ENCODE measurements at places on chromosomes 16 and 17.

DNA sequence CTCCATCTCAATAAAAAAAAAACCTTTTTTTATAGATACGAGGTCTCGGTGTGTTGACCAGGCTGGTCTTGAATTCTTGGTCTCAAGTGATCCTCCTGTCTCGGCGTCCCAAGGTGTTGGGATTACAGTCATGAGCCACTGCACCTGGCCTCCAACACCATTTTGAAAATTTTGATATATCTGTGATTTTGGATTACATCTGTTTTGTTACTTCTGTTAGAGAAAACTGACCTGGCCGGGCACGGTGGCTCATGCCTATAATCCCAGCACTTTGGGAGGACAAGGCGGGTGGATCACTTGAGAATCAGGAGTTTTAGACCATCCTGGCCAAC is 18.6 kb downstream of the RMI2 start:
- no peak for DNase-seq

DNA sequence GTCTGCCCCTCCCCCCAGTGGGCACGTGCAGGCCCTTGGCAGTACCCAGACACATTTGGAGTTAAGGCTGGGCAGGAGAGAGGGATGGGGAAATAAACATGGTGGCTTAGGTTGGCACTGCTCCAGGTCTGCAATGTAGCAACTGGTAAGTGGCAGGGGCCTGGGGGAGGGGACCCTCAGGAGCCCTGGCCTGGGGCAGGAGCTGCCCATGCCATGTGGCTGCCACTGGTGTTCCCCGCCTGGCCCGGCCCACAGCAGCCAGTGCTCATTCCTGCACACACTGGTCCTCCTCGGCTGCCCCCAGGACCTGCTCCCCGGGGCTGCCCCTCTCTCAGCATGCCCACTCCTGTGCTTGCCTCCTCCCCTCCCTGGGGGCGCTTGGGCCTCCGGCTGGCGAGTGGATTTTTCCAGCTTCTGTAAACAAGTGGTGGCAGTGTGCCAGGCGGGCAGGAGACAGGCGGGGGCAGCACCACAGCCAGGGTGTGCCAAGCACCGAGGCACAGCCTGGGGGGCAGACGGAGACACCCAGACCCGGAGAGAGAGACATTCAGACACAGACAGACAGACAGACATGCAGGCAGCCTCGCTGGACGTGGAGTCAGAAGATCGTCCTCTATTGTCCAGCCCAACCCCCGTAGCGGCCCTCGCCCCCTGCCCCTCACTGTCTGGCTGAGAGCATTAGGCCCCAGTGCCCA is 9.4 kb downstream of the THRA start:
- DNase-seq: no peak

- no peak for DNase-seq
Measured at GRCh38 chr16:11142261-11142630, 113.8 kb downstream of the SOCS1 start.

DNA sequence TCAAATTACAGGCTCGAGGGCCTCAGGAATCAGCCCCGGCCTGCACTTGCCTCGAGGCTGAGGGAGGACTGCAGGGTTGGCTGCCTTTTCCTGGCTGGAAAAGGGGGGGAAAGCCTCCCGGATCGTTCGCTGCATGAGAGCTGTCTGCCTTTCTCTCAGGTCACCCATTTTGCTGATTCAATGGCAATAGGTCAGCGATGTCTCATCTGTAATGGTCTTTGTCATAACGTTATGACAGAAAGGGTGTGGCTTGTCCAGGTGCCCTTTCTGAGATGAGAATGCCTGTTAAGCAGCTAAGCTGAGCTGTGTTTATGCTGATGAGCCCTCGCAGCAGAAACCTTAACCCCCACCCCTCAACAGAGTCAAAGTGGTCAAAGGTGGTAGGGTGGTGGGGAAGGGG is 81.8 kb downstream of the AKAP1 start:
- DNase-seq: no peak

GRCh38 chr17:8345052-8345690 is 5.5 kb downstream of the ODF4 start:
- no peak for DNase-seq

- no peak for DNase-seq
Measured at GRCh38 chr17:83010206-83011200, 68.9 kb upstream of the METRNL start.

DNA sequence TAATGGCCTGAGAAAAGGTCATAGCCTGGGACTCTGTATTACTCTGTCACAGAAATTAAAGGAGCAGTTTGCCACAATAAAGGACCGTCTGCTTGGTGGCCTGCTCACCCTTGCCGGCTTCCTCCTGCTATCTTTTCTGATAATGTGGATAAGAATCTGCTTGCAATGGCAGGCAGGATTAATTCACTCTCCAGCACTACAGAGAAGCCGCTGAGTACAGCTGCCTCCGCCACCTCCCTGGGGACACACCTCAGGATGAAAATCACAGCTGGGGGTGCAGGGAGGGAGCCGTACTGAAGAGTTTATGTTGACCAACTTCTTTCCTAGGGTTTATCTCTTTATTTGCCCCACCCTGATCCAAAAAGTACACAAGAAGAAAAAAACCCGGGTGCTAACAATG is 245.9 kb upstream of the RPL38 start:
- no peak for DNase-seq

- DNase-seq: no peak
Measured at GRCh38 chr17:55224746-55225145, 40.0 kb upstream of the HLF start.

- no peak for DNase-seq
Measured at GRCh38 chr16:2157480-2158261, 2.1 kb downstream of the TRAF7 start.

- no peak for DNase-seq
Measured at GRCh38 chr16:73356401-73357079, 308.6 kb upstream of the ZFHX3 start.

- no peak for DNase-seq
Measured at GRCh38 chr17:37392024-37392590, 14.5 kb downstream of the ACACA start.

GRCh38 chr16:25040543-25040942 is 25.4 kb upstream of the ARHGAP17 start:
- DNase-seq: no peak

DNA sequence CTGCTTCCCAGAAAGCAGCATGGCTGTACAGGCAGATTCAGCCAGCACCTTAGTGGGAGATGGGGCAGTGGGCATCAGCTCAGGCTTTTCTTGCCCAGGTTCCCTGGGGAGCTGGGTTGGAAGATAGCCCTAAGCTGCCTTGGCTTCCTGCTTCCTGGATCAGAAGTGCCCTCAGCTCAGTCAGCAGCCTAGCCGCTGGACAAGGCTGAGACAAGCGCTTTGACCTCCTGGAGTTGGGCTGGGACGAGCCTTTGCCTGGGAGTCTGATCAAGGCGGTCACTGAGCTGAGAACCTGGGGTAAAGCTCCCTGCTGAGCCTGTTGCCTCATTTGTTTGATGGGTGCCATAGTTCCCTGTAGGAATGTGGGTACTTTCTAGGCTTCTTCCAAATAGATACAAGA is 190.0 kb downstream of the RAB11FIP4 start:
- DNase-seq: no peak

- DNase-seq: no peak
Measured at GRCh38 chr17:79593205-79593604, 17.6 kb downstream of the RBFOX3 start.

GRCh38 chr17:7249830-7250229 is 1.7 kb downstream of the CTDNEP1 start:
- no peak for DNase-seq

GRCh38 chr16:83717814-83718213 is 90.0 kb upstream of the HSBP1 start:
- DNase-seq: no peak

- no peak for DNase-seq
Measured at GRCh38 chr17:81701288-81702071, 1.7 kb upstream of the MRPL12 start.

- DNase-seq: no peak
Measured at GRCh38 chr16:85015481-85016187, 4.3 kb upstream of the ZDHHC7 start.

GRCh38 chr16:86353148-86353547 is 157.2 kb upstream of the FOXF1 start:
- no peak for DNase-seq

- no peak for DNase-seq
Measured at GRCh38 chr17:77884019-77884418, 74.5 kb upstream of the TNRC6C start.

DNA sequence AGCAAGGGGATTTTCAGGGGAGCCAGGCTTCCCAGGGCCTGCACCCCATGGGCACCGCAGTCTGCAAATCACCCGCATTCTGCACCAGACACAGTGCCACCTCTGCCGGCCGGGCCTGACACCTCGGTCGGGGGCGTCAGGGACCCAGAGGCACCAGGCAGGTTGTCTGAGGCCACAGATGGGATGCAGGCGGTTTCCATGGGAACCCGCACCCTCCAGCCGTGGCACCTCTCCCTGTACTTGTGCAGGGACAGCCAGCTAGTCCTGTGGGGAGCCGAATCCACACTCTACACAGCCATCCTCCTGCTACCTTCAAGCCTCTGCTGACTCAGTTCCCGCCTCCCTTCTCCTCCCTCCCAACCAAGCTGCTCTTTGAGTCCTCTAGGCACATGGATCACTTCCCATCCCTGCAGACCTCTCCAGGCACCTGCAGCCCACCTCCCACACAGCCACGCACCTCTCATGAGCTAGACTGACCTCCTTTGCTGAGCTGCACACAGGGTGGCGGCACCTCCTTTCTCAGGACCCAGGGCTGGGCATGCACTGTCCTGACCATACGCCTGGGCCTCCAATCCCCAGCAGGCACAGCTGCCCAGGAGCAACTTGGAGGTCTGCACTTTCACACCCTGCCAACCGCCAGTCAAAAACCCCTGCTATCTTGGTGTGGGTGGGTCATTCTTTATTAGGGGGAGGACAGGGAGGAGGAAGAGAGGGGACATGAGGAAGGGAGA is 119.5 kb downstream of the C16orf78 start:
- DNase-seq: no peak
